NCI-H524 treated with DMSO at 0.1 percent for 48 hours (cell line): ENCODE measurements at places on chromosomes 16 and 17.
A peak's percentile ranks its signal among the peaks of the same experiment; 100 is the strongest.

DNA sequence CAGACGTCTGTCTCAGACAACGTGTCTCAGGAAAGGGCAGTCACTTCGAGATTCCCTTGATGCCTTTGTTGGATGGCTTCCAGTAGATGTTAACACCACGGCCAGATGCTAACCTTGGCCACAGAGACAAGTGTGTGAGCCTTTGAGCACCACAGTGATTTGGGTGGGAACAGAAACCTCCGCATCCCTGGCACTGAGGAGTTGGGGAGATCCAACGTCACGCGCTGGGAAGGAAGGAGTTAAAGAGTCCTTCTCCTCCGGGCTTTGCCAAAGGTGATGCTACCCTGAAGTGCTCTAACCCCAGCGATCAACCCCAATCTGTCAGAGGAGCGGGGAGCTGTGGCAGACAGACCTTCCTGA is 3.0 kb upstream of the ABR start:
- no peak for DNase-seq

GRCh38 chr17:71849783-71850768 is 270.7 kb upstream of the SOX9 start:
- DNase-seq: no peak

GRCh38 chr16:19737306-19738038 is 19.4 kb downstream of the IQCK start:
- DNase-seq: no peak

- DNase-seq: no peak
These were observed 9.3 kb downstream of the ANKS4B start for GRCh38 chr16:21242756-21243155.

DNA sequence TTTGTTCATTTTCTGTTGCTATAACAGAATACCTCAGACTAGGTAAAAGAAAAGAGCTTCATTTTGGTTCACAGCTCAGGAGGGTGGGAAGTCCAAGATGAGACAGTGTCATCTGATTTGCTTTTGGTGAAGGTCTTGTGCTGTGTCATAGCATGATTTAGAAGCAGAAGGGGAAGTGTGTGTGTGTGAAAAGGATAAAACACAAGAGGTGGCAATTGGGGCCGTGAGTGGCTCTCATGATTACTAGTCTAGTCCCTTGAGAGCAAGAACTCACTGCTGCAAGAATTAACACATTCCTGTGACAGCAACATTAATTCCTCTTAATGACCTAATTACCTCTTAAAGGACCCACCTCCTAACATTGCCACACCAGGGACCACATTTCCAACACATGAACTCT is 8.3 kb downstream of the SLC35G3 start:
- DNase-seq: no peak

- DNase-seq: peak; percentile 40
These were observed 49.8 kb upstream of the BAHCC1 start for GRCh38 chr17:81345228-81346089.

DNA sequence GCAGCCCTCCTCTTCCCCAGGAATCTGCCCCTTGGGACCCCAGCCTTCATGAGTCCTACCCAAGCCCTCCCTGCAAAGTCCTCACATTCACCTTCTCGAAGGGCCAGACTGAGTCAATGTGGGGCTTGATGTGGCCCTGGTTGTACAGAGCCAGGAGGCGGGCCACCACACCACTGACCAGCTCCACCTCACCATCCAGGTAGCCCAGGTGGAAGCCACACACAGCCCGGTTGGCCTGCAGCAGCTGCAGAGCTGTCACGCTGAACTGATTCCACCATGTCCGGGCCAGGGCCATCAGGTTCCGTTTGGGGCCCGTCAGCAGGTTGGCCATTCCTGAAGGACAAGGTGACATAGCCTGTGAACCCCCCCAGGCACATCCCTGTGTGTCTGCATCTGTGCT is 6.0 kb downstream of the VAT1 start:
- no peak for DNase-seq

DNA sequence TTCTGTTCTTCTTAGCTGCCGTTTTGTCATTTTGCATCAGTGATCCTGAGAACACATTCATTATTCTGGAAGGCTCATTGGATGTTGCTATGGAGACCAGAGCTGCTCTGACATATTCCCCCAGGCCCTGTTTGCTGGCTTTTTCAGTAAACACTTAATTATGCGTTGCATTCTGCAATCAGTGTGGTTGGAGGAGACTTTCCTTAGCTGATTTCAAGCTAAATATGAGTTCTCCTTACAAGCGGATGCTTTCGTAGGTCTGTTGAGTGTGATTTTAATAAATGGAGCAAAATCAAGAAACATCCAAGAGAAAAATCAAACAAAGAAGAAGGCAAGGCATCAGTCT is 38.2 kb upstream of the NUDT7 start:
- no peak for DNase-seq

DNA sequence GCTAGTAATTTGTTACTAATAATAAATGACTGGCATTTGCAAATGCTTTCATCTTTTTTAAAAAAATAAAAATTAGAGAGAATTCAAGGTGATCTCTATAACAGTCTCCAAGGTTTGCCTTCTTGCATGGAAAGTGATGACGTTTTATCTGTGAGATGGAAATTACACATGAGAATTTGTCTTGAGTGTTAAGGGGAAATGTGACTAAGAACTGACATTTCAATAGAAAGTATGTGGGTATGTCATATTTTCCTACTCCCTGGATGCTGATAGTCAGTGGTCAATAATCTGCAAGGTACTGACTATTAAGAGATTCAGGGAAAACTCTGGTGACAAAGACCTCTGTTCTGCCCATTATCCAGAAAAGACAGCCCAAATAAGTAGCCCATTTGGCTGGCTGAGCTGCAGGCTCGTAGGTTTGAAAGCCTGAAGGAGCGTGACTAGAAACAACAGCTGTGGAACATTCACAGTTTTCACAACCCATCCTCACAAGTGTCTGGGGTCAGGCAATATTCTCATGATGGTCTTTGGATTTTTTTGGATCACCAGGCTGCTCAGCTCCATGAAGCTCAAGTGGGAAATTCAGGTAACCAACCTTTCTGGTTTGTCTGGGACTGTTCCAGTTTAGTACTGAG is 49.7 kb upstream of the WSCD1 start:
- no peak for DNase-seq

- DNase-seq: no peak
These were observed 417.8 kb downstream of the CDH13 start for GRCh38 chr16:83044589-83044988.

DNA sequence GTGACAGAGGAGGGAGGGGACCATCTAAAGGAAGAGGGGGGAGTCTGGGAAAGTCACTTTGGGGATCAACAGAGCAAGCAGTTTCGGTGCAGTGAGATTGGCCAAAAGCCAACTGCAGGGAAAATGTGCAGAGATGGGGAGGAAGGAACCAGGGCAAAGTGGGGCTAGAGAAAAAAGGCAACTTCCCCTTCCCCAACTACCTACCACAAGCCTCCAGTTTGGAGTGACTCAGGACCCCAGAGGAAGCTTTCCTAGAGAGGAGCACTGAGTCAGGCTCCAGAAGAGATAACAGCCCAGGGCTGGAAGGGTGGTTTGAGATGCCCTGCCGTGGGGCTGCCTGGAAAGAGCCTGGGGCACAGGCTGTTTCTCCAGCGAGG is 6.9 kb upstream of the CD300LD start:
- DNase-seq: no peak

DNA sequence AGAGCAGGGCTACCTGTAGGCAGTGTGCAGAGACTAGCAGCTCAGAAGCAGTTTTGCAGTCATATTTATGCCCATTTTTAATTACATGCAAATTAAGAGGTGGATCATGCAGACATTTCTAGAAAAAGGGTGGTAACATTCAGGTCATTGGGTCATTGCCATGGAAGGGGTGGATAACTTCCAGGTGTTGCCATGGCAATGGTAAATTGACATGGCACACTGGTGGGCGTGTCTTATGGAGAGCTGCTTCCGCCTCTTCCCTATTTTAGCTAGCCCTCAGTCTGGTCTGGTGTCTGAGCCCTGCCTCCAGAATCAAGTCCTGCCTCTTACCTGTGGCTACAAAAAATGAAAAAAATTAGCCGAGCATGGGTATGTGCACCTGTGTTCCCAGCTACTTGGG is 2.8 kb upstream of the DNAI2 start:
- DNase-seq: no peak

- DNase-seq: no peak
These were observed 118.9 kb upstream of the CHMP6 start for GRCh38 chr17:80872501-80873306.

DNA sequence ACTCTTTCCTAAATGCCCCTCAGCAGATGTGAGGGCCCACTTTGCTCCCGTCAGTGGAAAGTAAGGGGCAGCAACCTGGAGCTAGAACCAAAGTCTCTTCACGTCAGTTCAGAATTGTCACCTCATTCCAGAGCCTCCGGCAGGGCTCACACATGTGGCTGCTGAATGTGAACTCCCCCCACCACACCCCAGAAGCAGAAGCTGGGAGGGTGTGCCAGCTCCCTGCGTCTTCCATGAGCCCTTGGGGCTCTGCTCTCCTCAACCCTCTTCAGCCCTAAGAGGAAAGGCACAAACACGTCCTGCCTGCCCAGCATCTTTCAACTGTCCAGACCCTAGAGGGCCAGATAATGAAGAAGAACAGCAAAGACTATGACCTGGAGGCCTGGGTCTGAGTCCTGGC is 105.3 kb downstream of the SALL1 start:
- no peak for DNase-seq

GRCh38 chr16:66270333-66270927 is 96.1 kb upstream of the CDH5 start:
- DNase-seq: peak; percentile 60

DNA sequence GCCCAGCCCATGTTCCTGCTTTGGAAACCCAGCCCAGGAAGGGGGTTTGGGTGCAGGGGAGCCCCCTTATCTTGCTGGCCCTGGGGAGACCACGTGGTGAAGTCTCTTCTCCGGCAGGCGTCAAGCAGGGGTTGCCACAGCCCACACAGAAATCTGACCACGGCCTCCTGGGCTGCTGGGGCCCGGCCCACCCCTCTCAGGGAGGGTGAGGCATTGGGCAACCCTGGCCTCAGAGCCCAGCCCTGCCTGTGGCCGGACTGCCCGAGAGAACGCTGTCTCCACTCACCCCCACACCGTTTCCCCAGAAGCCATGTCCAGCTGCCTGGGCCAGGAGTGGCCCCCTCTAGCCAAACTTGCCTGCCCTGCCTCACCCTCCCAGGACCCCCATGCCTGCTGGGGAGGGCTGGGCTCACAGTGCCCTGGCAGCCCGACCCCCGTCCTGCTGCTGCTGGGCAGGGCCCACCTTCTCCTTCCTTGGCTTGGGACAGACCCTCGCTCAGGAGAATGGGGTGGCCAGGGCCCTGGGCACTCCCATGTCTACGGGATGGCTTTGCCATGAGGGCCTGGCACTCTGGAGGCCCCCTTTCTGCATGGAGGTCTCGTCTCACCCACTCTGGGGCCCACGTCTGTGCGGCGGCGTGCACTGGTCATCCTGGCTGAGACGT is 6.7 kb downstream of the RPUSD1 start:
- DNase-seq: no peak

GRCh38 chr16:69859105-69859989 is 91.8 kb upstream of the CLEC18A start:
- DNase-seq: peak; percentile 17

- DNase-seq: no peak
These were observed 7.3 kb upstream of the KDM8 start for GRCh38 chr16:27195941-27196595.

DNA sequence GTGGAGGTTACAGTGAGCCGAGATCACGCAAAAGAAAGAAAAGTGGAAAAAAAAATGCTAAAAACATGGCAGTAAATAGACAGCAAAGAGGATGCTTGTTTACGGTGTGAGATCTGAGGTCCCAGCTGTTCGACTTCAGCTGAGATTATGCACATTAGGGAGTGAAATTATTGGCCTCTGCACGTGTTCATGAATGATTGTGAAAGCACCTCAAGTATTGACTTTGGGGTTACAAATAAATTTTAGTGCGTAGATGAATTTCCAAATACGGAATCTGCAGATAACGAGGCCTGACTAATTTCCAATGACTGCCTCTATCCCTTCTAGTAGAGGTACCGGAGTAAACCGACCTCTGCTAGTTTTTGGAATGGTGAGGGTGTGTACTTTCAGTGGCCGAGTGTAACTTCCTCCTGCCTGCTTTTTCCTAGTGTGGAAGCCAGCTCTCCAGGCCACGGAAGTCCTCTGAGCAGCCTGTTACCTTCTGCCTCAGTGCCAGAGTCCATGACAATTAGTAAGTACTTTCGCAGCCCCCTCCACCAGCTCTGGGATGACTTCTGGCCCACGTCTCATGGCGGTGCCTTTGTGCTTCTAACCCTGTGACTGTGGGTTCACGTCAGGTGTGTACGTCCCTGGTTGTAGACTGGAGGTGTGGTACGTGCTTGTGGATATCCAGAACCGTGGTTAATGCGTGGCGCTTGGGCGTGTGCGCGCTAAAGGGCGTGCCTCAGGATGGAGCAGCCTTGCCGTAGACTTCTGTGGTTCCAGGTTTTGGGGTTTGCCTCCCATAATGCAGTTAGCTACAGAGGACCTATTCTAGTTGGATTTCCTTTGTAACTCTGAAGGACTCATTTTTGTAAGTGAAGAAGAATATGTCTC is 102.1 kb downstream of the SNX29 start:
- no peak for DNase-seq

DNA sequence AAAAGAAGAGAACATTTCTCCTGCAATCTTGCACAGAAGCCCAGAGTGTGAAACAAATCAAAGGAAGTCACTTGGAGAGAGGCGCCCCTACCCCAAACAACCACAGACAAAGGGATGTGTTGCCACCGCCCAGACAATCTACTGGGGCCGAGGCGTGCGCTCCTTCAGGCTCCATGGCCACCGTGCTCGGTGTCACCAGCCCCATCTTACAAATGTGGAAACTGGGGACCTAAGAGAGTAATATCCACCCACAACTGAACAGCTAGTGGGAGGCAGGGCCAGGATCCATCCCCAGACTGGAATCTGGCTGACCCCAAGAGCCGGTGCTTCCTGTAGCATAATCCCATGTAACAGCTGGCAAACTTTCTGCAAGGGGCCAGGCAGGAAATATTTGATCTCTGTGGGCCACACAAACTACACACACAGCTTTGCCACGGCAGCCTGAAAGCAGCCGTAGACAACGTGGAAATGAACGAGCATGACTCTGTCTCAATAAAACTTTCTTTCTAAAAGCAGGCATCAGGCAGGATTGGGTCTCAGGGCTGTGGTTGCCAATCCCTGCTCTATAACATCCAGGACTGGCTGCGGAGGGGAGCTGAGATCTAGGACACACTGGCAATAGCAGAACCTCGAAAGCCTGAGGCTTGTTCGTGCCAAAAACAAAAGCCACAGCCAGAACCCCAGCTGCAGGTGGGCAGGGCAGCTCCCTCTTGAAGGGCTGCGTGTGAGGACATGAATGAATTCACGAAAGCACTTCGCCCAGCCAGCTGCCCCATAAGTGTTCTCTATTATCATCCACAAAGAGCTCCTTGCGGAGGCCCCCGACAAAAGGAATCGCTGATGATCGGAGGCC is 26.6 kb upstream of the GINS2 start:
- peak; percentile 59 for DNase-seq

GRCh38 chr17:41667280-41668041 is 21.2 kb upstream of the EIF1 start:
- no peak for DNase-seq
